ENCODE measurements at places on chromosomes 3 and 15.

- no peak for DNase-seq
Observed at GRCh38 chr3:69921651-69922050, 77.9 kb upstream of the SAMMSON start.

- DNase-seq = no peak
Observed at GRCh38 chr15:73454096-73454495, 11.1 kb downstream of the REC114 start.

GRCh38 chr3:123397050-123397590 is 51.8 kb downstream of the ADCY5 start:
- DNase-seq = no peak

- no peak for DNase-seq
Observed at GRCh38 chr3:38154033-38154494, 11.3 kb upstream of the OXSR1 start.

DNA sequence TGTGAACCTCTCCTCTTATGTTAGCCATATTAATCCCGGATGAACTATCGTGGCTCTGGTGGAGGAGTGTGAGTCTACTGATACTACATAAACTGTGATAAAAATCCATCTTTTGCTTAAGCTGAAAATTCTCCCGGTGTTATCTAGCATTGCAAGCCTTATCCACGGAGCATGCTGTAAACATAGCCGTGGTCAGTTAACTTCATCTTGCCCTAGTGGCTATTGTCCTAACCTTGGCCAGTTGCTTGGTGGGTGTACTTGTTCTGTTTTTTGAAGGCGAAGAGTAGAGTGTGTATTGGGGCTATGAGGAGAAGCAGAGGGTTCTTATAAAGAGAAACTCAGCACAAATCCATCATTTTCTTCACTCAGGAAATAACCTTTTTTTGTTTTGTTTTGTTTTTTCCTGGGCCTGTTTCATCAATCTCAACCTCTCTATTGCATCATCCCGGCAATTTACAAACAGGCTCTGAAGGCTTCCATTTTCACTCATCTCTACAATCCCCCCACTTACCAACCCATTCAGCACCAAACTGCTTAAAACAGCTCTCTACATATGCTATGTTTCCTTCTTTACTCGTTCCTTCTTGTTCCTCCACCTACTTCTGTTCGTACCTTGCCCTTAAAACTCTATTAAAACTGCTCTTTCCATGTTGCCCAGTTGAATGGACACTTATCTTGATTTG is 135.5 kb upstream of the PTX3 start:
- no peak for DNase-seq

- no peak for DNase-seq
Observed at GRCh38 chr15:71151081-71151480, 35.8 kb downstream of the THSD4 start.

- DNase-seq = no peak
Observed at GRCh38 chr3:50652709-50653108, 22.0 kb upstream of the DOCK3 start.

GRCh38 chr3:535566-536416 is 339.2 kb downstream of the CHL1 start:
- DNase-seq = peak; percentile 8
